ENCODE measurements at places on chromosomes 16 and 17. TPM values are rescaled to one million over a fixed set of nuclear protein-coding genes. Genes with fewer than 3 reads are reported as not detected.

Gene HIC1
- total RNA-seq: 22.7 TPM

DNA sequence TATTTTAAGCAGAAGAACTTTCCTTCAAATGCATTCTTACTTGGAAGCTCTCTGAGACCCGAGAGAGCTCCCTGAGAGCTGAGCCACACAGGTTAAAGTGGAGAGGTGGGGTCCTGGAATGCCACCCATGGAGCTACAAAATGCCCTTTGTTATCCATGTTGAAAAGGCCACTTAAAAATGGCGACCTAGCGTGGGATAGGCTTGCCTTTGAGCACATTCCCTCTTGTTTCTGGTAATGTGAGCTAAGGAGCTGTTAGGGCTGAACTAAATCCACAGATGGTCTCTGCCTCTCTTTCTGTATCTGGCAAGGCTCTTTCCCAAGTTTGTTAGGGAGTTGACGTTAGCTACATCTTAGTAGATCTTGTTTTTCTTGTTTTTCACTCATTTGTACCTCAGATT is 171.6 kb downstream of the SNX29 start:
- DNase-seq: no peak

- DNase-seq: no peak
Observed at GRCh38 chr17:29561554-29562517, 5.0 kb downstream of the ABHD15 start.

DNA sequence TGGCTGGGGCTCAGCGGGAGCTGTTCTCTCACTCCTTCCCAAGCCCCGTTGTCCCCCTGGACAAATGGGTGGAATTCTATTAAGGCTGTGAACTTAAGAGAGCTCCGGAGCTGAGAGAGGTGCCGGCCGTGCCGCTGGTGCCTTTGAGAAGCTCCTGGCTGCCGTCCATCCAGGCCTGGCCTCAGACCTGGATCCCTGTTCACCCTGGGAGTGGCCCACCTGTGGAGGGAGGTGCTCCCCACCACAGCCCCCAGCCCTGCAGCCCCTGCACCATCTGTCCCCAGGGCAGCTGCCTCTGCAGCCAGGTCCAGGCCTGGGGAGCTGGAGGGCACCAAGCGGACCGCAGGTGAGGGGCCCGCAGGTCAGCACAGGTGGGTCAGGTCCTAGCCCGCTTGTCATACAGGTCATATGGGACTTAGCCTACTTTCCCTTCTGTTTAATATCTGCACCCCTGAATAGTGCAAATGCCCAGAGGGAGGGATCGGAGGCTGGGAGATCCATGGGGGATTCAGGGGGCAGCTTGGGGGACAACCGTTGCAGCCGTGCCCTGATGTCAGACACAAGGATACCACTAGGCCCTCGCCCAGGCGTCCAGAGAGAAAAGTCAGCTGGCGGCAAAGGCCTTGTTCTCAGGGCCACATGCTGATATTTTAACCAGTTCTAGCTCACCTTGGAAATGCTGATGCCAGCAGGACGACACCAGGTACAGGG is 15.2 kb upstream of the METRNL start:
- DNase-seq: peak; percentile 25

GRCh38 chr17:31428111-31428510 is 36.6 kb downstream of the RAB11FIP4 start:
- DNase-seq: peak; percentile 37
